CD4-positive, alpha-beta T cell treated with Interleukin-4 for 4 hours (primary cell): ENCODE measurements at places on chromosomes 7 and 10.
A peak's percentile ranks its signal among the peaks of the same experiment; 100 is the strongest.

DNA sequence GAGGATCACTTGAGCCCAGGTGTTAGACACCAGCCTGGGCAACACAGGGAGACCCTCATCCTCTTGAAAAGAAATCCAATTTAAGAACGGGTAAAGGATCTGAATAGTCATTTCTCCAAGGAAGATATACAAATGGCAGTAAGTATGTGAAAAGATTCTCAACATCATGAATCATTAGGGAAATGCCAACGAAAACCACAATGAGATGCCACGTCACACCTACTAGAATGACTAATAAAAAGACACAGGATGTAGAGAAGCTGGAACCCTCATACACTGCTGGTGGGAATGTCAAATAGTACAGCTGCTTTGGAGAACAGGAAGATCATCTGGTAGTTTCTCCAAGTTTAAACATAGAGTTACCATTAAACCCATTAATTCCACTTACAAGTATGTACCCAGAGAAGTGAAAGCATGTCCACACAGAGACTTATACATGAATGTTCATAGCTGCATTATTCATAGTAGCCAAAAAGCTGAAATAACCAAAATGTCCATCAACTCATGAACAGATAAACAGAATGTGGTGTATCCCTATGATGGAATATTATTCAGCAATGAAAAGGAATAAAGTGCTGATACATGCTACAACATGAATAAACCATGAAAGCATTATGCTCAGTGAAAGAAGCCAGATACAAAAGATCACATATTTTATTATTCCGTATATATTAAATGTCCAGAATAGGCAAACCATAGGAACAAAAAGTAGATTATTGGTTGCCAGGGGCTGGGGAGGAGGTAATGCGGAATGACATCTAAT is 13.1 kb upstream of the ZMIZ2 start:
- peak; percentile 76 for DNase-seq

GRCh38 chr10:77768039-77768438 is 130.4 kb upstream of the KCNMA1 start:
- no peak for DNase-seq

DNA sequence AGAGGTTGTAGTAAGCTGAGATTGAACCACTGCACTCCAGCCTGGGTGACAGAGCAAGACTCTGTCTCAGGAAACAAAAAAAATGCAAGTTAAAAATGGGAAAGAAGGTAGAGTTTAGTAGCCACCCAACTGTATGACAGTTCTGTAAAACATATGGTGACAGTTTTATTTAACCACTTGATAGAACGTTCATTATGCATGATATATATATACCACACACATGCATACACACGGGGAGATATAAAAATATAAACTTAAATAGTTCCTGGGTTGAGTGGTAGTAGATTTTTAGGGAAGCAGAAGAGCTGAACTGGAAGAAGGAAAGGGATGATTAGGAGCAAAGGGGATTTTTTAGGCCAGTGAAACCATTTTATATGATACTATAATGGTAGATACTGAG is 120.0 kb downstream of the KMT2C start:
- DNase-seq, result no peak

- DNase-seq, result no peak
Measured at GRCh38 chr10:120987359-120987758, 136.2 kb downstream of the WDR11 start.

DNA sequence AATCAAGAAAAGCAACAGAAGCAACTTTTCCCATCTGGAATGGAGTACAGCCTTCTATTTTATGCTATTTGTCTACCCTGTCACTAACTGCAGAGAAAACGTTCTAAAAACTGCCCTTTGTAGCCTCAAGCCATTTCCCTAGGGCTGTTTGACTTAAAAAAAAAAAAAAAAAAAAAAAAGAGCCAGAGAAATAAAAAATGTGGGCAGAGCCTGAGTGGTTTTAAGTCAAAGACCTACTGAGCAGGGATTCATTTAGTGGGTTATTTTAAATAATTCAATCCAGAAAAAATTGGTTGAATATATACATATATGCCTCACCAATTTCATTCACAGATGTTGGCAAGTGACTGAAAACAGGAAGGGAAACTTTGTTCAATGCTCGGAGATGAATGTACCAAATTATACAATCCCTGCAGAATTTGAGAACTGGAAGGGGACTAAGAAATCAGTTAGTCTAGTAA is 75.2 kb downstream of the PPP1R3C start:
- no peak for DNase-seq

DNA sequence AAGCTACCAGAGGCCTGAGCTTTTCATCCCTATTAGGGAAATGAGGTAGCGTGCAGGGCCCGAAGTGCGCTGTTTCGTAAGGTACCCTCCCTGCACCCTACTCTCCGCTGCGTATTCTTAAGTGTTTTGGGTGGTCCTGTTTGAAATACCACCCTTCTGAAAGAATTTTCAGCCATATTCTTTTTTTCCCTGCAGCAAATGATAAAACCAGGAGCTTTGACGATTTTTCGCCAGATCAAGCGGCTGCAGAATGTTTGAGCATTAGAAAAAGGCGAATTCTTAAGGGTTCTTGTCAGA is 1.2 kb downstream of the RSBN1L start:
- DNase-seq, result peak; percentile 28

DNA sequence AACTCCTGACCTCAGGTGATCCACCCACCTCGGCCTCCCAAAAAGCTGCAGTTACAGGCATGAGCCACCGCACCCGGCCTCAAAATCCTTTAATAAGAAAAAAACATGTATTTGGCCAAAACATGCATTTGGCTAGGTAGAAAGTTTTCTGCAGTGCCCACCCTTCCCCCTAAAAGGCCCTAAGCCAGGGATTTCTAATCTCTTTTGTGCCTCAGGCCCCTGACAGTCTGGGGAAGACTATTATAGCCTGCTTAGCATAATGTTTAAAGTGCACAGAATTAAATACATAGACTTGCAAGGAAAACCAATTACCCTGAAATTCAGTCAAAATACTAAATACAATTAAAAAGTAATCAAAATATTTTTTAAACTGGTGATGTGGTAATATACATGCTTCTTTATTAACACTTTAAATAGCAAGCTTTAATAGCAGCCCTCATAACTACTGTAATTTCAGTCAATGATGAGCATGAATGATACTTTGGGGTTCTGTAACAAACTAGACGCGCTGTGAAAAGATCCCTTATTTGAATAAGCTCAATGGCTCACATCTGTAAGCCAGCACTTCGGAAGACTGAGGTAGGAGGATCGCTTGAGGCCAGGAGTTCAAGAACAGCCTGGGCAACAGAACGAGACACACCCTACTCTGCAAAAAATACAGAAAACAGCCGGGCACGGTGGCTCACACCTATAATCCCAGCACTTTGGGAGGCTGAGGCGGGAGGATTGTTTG is 29.9 kb downstream of the SPDYE6 start:
- no peak for DNase-seq

GRCh38 chr10:117892681-117893220 is 154.0 kb downstream of the RAB11FIP2 start:
- no peak for DNase-seq

DNA sequence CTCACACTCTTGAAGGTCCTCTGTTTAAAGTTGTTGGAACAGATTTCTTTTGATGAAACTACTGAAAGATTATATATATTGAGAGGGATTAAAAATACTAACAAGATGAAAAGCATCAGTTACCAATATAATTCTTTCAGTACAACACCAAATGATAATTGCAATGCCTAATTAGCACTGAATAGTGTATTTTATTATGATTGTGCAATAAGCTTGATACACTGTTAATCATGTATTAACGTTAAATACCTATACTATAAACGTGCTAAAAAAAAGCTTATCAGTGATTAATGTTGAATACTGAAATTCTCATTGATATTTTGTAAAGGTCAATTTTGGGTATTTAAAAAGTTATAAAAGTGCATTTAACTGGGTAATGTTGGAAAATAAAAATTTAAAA is 61.5 kb downstream of the HIBADH start:
- no peak for DNase-seq

- no peak for DNase-seq
Measured at GRCh38 chr10:122546242-122546641, 14.3 kb upstream of the DMBT1 start.

GRCh38 chr10:110995301-110995700 is 75.9 kb downstream of the SHOC2 start:
- no peak for DNase-seq

GRCh38 chr10:12993595-12993994 is 7.9 kb downstream of the CCDC3 start:
- DNase-seq, result no peak

DNA sequence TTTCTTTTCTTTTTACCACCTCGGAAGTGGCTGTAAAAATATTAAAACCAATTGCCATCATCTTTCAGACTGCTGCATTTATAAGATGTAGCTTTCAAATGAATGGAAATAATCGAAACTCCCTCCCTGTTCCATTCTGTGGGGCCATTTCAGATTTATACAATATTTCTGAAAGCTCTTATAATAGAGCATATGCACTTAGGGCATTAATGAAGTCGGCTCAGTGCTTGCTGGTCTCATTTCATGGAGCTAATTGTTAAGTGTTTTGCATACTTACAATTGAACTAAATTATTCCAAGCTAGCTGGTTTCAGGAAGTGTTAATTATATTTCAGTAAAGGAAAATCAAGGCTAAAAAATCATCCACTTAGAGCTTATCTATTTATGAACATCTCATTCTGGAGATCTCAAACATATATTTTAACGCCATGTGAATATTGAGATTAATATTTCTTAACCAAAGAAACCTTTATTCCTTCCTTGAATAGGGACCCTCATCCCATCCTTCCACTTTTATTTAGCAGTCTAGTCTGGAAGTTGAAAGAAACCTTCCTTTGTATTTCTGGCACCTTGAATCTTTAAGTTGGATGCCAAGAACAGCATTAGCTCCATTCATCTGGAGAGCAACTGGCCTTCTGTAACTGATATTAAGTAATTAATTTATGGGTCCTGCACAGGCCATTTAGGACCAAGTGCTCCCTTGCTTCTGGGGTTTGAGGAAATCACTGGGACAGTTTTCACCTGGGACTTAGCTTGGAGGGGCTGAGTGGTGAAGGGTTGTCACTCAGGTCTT is 45.1 kb downstream of the RPS24 start:
- no peak for DNase-seq

DNA sequence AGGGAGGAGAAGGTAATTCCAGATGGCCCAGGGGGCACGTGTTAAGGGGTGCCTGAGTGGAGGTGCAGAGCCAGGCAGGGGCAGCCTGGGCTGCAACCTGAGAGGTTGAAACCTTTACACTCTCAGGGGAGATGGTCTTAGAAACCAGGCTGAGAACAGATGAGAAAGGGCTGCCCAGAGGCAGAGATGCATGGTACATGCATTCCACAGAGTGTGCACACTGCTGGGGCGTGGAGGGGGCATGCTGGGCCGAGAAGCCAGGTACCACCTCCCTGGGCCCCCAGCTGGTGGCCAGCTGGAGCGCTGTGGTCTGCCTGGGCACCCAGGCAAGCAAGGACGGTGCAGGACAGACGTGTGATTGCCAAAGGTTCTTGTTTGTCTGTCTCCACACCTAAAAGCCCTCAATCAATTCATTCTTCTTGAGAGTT is 14.1 kb upstream of the CSGALNACT2 start:
- no peak for DNase-seq

- peak; percentile 18 for DNase-seq
Measured at GRCh38 chr7:149873970-149874643, 338 bp downstream of the ATP6V0E2 start.

DNA sequence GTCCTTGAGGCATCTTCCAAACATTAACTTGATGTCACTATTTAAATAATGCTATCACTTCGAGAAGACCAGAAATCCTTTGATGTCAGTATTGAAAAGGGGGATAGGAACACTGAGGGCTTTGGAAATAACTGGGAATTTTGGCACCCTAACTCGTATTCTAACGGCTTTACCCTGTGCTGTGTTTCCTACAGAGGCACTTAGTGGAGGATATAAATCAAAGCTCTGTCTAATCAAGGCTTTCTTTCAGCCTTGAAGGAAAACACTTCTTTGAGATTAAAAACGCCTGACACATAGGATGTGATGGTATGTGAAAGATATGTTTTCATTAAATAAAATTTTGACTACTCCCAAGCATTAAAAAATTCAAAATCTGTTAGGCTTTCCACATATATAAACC is 62.3 kb downstream of the CREB5 start:
- no peak for DNase-seq

GRCh38 chr10:29949411-29950011 is 109.9 kb downstream of the JCAD start:
- no peak for DNase-seq

DNA sequence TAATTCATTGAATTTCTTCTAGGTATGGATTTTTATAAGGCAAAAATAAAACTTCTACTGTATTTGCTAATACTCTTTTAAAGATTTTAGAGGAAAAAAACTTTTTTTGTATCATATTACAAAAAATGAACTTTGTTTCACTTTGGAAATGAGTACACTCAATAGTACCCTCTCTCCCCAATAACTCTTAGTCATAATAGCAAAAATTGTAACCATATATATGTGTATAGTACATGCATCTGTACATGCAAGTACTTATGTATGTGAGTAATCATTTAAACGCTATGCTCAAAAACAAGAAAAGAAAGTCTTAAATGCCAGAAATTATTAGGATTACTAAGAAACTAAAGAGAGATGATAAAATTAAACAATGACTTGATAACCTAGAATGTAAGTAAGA is 95.9 kb upstream of the HGF start:
- no peak for DNase-seq

- DNase-seq, result no peak
Measured at GRCh38 chr7:91168871-91169829, 95.1 kb upstream of the FZD1 start.
